ENCODE measurements at places on chromosomes 1 and 21.

- DNase-seq: no peak
These were observed 9.4 kb downstream of the USP16 start for GRCh38 chr21:29033871-29034270.

DNA sequence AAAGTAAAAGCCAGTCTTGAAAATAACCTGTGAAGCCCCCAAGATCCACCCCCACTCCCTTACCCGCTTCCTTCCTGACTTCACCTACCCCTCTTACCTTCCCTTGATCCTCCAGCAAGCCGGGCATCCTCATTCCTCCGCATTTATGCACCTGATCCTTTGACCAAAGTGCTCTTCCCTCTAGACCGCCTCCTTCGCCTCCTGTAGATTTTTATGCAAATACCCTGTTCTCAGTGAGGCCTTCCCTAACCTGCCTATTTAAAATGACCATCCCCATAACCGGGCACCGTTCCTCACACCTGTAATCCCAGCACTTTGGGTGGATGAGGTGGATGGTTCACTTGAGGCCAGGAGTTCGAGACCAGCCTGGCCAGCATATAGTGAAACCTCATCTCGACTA is 1.1 kb upstream of the NENF start:
- no peak for DNase-seq

- no peak for DNase-seq
These were observed 142.3 kb downstream of the VPS13D start for GRCh38 chr1:12372180-12372579.

DNA sequence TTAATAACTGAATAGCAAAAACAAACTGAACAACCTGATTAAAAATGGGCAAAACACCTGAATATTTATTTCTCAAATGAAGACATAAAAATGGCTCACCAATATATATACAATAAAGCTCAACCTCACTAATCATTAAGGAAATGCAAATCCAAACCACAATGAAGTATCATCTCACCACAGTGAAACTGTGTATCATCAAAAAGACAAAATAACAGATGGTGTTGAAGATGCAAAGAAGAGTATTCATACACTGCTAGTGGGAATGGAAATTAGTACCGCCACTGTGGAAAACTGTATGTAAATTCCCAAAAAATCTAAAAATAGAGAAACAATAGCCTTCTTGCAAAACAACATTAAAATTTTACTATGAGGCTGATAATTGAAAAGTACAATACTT is 1660.1 kb upstream of the B3GALT2 start:
- DNase-seq: no peak

DNA sequence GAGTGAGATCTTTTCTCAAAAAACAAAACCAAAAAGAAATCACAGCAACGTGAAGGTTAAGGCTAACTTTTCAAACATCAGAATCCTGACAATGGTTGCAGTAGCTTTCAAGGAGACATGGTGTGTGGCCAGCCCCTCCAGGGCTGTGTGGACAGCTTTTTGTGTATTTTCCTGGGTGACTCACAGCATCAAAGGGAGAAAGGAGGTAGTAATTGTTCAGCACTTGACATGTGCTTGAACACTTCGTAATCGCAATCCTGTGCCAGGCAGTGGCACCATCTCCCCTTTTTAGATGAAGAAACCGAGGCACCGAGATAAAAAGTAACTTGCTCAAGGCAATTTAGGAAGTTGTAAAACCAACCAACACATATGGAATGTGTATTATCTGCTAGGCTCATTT is 10.3 kb downstream of the NBL1 start:
- DNase-seq: no peak

DNA sequence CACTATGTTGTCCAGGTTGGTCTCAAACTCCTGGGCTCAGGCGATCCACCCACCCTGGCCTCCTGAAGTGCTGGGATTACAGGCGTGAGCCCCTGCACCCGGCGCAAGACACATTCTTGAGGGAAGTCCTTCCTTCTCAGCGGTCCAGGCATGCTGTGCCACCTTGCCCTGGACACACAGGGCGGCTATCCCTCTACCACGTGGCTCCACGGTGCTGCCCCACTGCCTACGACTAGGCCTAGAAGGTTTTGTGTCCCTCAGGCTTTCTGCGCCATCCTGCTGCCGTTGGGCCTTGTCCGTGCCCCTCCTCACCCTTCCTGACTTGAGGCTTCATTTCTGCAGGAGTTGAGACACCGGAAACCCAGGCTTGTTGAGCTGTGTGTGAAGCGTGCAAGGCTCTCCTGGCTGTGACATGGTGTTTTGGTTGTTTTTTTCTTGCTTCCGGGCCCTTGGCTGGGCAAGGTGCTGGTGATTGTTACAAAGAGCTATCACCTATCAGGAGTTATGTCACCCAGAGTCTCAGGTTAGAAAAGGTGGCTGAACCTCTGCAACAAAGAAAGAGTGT is 13.9 kb downstream of the C1orf174 start:
- no peak for DNase-seq

GRCh38 chr1:15948595-15949452 is 27.1 kb downstream of the ZBTB17 start:
- DNase-seq: peak; percentile 82

GRCh38 chr1:48222501-48223242 is at the start of gene SLC5A9:
Gene SLC5A9 (plus strand): TSS chr1:48222716. CDS start chr1:48222737, 21 bp downstream.
- DNase-seq: no peak
